Stimulated activated CD4-positive, alpha-beta T cell treated with anti-CD3 and anti-CD28 coated beads, TNF-alpha, amount 100 ng/mL, for 4 hours (primary cell): ENCODE measurements at places on chromosomes 5 and 9.

GRCh38 chr9:98973576-98973975 is 29.9 kb downstream of the COL15A1 start:
- no peak for DNase-seq

DNA sequence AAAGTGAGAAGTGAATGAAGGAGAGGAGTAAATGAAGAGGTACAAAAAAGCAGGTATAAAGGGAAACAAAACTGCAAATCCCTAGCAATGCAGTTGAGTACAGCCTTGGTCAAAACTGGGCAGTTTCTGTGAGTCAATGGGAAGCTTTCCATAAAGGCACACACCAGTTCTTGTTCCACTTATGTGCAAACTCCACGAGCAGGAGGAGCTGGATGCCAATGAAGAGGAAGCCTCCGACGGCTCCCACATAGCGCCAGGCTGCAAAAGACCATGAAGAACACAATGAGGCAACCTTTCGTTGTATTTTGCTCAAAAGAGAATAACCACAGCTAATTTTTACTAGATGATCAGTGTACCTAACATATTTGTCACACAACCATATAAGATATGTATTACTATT is 81.1 kb downstream of the SERINC5 start:
- no peak for DNase-seq

DNA sequence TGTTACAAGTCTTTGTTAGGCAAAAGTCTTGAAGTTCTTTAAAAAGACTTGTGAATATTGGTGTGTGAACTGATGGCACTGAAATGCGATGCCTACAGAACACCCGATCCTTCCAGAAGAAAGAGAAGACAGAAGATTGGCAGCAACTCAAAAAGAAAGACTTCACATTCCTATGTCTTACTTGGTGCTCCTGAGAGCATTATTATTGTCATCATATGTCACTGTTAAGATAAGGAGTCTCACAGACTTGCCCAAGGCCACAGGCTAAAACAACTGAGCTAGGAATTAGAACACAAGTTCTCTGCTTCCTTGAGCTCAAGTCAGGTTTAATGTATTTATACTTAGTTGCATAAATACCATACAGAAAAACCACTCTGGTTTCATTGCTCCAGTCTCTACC is 198.0 kb downstream of the PARP8 start:
- no peak for DNase-seq

- DNase-seq = no peak
These were observed 9.1 kb downstream of the AP3S1 start for GRCh38 chr5:115850744-115851416.

DNA sequence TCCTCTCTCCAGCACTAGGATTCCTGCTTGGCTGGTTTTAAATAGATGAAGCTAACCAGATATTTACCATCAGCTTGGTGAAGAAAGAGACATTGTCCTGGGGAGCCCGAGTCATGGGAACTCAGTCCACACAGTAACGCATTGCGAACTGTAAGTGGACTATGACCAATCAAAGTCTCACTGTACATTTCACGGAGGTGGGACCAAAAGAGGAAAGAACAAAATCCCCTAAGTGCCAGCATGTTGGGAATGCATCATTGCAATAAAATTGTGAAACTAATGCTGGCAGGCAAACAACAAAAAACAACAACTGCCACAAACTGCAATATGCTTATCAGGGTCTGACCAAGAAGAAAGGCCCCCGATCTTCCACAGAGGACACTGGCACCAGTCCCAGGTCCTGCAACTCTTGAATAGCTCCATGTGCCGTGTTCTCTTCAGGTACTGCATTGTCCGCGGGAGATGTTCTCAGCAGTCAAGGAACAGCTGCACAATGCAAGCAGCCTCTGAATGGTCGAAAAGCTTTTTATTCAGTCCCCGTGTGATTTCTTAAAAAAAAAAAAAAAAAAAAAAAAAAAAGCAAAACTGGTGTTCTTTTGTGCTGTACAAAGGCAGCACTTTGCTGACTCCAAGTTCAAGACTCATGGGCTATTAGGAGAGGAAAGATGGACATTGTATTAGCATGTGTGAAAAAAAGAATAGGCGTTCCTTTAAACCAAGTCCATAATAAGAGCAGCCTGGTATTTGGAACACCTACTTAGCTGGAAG is 38.1 kb downstream of the SEMA6A start:
- DNase-seq = no peak

GRCh38 chr9:136937186-136938001 is 7.1 kb downstream of the FBXW5 start:
- no peak for DNase-seq

DNA sequence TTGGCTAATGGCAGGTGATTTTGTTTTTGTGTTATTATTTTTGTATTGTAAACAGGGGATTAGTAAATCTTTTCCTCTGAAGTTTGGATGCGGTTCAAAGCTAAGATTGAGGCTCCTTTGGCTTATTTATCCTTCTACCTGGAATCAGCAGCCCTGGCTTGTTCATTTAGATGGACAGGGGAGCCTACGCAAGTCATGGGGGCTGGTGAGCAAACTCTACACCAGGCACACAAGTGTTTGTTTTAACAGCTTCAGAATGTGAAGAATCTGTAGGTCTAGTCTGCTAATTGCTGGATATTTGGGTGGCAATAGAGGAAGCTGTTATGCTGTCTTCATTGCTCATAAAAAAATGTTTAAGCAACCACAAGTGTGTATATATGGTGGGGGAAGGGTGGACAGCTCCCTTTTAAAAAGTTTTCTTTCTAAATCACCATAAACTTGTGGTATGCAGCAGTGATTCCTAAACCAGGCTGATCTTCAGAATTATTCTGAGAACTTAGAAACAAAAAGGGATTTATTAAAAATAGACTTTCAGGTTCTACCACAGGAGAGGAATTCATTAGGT is 20.7 kb downstream of the ZNF462 start:
- no peak for DNase-seq

GRCh38 chr9:38339496-38339895 is 53.0 kb upstream of the ALDH1B1 start:
- DNase-seq = no peak

DNA sequence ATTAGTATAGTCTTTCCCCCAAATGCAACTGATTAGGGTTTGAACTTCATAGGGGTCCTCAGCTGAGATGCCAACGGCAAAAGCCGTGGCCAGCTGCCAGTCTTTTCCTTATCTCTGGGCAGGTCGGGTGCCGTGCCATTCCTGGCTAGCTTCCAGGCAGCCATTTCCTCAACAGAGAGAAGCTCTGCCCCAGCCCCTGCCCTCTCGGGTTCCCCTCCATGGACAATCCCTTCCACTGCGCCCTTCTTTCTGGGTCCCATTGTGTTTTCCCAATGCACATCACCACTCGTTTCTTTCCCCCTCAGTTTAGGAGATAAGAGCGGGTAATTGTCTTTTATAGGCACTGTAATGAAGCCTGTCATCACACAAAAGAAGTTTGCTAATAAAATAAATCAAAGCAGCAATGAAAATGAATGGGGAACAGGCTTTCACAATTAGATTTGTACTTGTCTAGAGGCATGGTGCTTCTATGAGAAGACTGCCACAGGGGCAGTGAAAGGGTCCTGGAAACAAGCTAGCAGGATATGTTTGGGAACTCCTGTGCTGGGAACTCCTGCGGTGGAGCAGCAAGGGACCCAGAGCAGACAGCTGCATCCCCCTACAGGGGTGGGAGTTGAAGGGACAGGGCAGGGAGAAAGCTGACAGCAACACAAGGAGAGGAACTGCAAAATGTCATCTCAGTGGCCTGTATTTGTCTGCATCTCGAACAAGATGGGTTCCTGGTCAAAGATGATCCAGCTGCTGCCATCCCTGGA is 48.0 kb upstream of the SAP30L start:
- DNase-seq = no peak

DNA sequence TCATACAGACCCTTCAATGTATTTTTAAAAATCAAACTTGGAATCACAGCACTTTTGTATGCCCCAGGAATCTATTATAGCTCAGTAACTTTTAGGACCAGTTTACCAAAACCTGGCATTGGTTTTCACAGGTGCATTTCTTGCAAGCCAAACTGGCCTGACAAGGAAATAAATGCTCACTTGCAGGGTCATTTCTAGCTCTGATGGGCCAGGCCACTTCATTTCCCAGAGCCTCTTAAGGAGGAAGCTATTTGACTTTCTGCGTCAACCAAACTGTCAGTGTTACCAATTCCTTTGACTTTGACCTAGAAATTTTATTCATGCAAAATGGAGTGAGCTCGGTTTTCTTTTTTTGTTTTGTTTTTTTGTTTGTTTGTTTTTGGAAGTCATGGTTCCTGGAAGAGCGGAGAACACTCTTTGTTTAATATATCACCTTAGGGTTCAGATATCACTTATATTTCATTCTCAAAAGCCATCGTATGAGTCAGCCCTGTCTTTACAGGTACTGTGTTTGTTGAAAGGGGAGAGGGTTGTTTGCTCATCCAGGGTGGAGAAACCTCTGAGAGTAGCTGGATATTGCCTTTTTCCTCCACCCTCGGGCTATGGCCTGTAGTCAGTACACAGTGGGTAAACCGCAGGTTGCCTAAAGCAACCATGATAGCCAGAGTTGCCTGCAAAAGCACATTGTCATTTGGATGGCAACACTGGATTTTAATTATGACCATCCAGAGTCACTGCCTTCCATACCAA is 58.9 kb downstream of the GNA14 start:
- DNase-seq = no peak

GRCh38 chr9:114947058-114947457 is 16.7 kb upstream of the TNFSF8 start:
- no peak for DNase-seq

- no peak for DNase-seq
These were observed 184.5 kb upstream of the TLE4 start for GRCh38 chr9:79387101-79387835.
